ENCODE measurements at places on chromosomes 7 and 10.
A peak's percentile ranks its signal among the peaks of the same experiment; 100 is the strongest.

GRCh38 chr10:58993480-58994221 is 182.8 kb upstream of the PHYHIPL start:
- no peak for DNase-seq

DNA sequence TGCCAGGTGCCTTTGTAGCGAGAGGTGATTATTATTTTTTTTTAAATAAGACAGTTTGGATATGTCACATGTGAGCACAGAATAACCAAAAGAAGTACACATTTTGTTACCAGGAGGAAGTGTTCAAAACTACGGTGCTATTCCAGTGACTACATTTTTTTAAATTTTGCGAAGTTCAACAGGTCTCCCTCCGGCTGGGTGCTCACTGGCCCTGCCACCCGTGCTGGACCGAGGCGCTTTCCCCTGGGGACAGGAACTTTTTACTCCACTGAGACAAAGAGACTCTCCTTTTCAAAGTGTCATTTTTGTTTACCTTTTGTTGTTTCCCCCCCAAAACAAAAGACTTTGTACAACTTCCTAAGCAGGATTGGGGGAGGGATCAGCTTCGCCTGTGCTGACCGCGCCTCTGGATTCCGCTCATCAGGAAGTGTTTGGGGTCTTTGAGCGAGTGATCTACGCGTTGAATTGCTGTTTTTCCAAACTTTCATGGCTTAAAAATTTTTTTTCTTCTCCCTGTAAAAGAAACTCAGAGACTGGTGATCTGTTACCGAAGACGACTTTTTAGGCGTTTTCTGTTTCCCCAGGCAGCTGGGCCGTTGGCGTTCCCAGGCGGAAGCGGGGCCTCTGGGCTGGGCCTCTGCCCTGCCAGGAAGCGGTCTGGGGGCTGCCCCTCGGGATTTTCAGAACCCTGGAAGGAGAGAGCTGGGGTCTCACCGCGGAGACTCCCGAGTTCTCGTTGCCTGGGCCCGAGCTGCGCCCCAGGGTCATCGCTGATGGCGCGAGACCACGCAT is 7.2 kb downstream of the EN2 start:
- no peak for DNase-seq

DNA sequence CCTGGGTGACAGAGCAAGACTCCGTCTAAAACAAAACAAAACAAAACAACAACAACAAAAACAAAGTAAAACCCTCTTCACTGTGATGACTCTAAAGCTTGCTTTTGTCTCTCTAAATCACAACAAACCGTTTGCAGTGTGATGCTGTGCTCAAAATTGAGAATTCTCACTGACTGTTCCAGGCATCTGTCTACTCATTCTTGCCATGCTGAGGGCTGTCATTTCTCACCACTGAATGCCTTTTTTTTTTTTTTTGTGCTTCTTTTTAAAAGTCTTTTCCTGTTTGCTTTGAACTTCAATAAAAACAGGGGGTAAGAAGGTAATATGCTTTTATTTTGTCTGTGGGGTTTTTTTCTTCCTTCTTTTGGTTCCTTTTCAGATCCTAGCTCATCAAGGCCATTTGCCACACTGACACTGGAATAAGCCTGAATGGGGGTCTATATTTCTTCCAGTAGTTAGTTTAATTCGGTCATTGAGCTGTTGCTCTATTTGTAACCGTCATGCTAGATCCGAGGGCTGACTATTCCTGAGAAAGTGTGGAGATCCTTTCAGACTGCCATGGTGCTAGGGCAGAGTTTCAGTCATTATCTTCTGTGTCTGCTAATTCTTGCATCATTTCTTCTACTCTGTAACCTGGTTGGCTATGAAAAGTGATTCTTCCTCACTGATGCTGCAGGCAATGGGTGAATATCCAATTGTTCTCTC is 10.6 kb downstream of the FAS start:
- DNase-seq: no peak

DNA sequence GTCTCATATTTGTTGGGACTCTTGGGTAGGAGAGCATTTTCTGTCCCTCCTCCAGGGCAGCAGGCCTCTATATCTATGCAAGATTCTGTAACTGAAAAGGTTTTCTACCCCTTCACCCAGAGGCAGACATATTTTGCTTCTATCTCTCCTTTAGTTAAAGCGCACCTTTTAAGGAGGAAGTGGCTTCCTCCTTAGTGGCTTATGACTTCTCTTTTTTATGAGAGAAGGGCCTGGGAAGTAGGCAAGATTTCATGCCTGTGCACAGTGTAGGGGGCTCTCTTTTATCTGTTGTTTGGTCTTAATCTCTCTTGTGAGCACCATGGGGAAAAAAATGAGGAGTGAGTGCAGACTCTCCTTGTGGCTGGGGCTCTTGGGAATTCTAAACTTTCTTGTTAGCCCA is 122.1 kb downstream of the LRMDA start:
- peak; percentile 15 for DNase-seq
